ENCODE measurements at places on chromosomes 1 and 21.
A peak's percentile ranks its signal among the peaks of the same experiment; 100 is the strongest.

- no peak for DNase-seq
These were observed 59.3 kb upstream of the ID3 start for GRCh38 chr1:23618586-23619083.

GRCh38 chr1:6075748-6076147 is 30.1 kb downstream of the KCNAB2 start:
- no peak for DNase-seq

DNA sequence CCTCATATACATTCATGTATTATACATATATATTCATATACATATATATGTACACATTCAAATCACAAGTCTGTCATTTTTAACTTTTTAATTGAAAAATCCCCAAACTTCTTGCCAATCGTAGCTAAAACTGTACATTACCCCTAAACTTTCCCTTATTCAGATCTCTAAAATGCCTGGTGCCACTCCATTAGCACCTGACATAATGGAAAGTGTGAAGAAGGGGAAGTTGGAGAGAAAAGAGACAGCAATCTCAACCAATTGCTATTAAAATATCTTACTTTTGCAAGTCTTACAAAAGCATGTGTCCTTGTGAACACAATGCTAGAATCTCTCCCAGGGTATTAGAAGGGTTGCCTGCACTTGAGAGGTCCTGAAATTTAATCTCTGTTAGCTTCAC is 22.7 kb upstream of the PRKACB start:
- no peak for DNase-seq

DNA sequence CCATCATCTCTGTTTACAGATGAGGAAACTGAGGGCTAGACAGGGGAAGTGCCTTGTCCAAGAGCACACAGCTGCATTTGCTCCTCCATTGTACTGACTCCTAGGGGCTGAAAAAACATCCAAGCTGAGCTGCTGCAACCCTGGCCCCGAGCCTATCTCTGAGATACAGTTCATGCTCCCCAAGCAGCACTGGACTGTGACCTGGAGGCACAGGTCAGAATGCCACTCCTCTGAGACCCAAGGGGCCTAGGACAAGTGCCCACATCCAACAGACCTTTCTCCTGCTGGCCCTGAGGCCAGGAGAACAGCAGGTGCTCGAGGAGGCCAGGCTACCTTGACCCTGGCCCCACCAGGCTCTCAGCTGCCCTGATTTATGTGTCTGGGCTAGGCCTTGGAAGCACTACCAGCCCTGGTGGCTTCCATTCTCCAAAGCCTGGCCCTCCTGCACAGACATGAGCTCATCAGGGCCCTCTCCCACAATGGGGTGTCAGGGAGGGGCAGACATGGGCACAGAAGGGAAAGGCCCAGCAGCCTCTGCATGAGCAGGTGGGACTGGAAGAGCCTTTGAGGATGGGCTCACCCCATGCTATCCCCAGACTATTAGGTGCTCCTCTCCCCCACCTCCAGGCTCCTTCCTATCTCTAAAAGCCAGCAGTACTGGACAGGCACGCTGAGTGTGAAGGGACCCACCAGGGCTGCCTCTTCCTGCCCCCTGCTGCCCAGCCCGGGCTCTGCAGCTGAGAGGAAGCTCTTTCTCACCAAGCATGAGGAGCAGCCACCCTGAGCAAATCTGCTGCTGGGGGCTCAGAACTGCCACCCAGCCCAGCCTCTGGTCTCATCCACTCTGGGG is 18.8 kb downstream of the ADGRB2 start:
- DNase-seq, result peak; percentile 67

DNA sequence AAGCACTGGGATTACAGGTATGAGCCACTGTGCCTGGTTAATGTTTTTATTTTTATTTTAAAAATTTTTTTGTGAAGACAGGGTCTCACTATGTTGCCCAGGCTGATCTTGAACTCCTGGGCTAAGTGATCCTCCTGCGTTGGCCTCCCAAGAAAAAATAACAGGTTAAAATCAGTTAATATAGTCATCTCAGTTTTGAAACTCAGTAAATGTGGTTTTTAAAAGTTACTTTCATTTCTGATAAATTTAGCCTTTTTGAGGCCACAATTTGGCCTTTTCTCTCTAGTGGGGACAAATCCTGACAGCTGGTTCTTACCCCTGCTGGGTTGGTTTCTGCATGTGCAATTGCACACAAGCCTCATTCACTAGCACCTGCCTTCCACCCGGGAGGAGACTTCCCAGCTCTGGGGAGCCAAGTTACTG is 13.3 kb downstream of the PMF1 start:
- DNase-seq, result no peak

- no peak for DNase-seq
These were observed 1.7 kb downstream of the LYST start for GRCh38 chr1:235864931-235865525.

DNA sequence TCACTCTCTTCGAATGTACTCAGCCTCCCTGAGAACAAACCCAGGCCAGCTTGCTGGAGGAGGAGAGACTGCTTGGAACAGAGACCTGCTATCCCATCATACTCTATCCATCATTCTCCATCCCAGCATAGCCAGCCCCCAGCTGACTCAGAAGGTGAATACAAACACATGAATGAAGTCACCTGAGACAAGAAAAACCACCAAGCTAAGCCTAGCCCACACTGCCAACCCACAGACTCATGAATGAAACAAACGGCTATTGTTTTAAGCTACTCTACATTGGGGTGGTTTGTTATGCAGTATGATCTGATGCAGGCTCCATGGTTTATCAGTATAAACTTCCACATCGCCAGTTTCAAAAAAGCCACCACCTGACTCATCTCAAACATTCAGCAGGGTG is 395.6 kb downstream of the SETD4 start:
- no peak for DNase-seq

DNA sequence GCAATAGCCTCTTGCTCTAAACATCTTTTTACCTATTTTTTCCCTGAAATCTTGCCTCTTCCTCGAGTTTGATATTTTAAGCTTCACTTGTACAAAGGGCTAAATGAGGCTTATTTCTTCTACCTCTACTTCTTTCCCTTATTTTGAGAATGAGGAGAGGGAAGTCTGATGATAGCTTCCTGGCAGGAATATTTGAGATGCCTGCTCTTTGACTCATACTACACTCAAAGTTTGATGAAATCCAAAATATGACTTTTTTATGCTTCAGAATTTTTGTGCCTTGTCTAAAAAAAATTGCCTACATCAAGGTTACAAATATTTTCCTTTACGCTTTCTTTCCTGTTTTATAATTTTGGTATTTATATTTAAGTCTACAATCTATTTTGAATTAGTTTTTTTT is 624.4 kb upstream of the PLXNA2 start:
- DNase-seq, result peak; percentile 59

GRCh38 chr21:34935452-34935851 is 113.7 kb downstream of the RUNX1 start:
- DNase-seq, result no peak

DNA sequence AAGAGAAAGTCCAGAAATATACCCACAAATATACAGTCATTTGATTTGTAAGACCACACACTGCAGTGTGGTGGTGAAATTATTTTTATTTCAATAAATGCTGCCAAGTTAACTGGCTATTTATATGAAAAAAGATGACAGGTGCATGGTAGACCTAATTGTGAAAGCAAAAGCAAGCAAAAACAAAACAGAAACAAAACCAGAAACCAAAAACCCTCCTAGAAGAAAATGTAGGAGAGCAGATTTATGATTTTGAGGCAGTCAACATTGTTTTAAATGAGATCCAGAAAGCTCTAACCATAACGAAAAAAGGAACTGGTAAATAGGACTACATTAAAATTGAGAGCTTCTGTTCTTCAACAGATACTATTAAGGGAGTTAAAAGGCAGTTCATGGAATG is 303.6 kb downstream of the PRDM2 start:
- DNase-seq, result no peak

GRCh38 chr1:230713915-230714764 is at the start of gene AGT:
TSS of gene AGT (minus strand) at chr1:230714122. CDS start at chr1:230710823, 3,299 bp downstream.
- DNase-seq, result peak; percentile 72

DNA sequence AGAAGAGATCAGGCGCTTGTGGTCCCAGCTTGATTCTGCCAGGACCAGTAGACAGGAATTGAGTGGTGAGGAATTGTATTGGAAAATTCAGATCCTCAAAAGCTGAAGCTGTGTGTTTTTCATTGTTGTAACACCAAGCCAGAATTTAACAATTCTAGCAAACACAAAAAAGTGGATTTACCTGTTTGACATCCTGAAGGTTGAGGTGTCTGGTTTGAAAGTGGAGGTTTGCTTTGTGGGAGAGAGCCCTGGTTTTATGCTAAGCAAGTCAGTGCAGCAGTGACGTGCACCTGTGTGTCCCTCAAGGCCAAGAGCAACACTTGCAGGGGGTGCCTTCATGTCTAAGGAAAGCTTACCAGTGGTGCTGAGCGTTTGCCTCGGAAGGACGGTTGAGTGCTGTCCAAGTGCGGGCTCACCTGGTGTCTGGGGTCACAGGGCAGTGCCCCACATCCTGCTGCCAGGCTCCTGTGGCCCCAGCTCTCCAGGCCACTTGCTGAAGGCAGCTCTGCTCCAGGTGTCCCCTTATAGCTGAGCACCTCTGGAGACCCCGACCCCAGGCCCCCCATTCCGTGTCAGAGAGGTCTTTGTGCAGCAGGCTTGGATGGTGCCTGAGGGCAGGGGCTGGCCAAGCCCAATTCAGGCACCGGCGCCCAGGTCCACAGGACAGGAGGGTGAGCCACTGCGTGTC is 27.7 kb downstream of the PCNT start:
- DNase-seq, result no peak

DNA sequence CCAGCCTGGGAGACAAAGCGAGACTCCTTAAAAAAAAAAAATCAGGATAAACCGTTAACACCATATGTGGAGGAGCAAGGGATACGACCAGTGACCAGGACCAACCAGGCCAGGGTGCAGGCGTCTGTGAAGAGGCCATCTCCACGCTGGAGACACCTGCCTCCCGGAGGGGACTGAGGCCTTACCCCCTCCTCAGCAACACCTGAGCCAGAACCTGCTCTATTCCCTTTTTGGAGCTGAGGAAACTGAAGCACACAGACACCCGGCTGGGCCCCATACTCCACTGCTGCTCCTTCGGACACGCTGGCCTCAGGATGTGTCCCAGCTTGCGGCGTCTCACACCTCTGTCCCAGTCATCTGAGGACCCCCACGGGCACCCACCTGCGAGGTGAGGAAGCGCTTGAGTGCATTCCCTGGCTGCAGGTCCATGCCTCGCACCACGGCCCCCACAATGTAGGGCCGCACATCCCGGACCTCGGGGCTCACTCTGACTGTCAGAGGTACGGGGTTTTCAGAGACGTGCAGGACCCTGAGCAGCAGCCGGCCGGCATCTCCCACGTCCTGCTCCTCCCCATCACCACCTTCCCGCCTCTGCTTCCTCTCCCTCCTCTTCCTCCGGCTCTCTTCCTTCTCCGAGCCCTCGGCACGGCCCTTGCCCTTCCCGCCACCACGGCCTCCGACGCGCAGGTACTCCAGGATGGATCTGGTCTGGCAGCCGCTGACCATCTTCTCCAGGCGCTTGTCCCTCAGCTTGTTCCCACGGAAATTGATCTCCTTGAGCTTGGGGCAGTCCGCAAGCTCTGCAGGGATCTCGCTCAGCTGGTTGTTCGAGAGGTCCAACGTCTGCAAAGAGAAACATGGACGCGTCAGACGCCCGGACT is 9.6 kb downstream of the LRRC47 start:
- DNase-seq, result no peak

DNA sequence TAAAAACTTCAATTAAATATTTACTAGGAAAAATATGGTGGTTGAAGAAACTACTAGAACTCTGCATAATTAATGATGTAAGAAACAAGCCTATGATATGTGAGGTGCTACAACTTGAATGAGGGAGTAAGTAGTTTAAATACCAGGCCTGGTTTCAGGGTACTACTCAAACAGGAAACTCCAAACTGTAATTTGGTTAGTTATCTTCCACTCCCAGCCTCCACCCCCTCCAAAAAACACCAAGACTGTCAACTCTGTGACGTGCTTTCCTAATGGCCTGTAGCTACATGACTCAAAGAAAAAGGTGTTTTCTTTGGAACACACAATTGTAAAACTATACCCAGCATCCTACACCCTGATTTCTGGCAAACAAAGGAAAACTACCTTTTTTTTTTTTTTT is 55.9 kb upstream of the RCC1 start:
- DNase-seq, result peak; percentile 2

GRCh38 chr21:38965910-38966504 is 160.3 kb downstream of the ETS2 start:
- no peak for DNase-seq

DNA sequence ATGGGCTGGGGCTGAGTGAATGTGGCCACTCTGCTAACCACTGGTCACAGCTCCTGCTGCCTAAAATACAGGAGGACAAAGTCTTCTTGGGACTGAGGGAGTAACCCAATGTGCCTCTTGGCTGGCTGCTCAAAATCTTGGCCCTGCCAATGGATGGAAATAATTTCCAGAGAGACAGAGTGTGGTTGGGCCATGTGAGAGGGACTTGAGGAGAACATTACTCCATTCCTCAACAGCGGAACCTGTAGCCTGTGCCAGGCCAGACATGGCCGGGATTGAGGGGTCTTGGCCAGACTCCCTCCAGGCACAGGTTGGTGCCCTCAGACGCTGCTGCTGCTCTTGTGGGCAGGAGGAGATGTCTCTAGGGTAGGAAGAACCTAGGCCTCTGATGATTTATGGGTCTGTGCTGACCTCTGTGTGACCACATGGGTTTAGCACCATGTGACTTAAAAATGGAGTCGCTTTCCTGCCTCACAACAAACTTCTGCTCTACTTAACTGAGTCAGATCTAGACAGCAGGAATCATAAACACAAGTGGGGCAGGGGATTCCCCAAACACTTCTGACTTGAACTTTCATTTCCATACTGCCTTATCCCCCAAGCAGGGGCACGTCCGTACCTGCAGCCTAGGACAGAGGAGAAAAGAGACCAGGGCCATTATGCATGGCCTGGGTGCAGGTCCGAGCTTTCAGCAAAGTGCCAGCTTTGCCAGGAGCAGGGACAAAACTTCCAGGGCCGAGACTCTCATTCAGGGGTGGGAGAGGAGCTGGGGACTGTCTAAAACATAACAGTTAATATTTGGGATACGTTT is 79.2 kb downstream of the CD34 start:
- DNase-seq, result no peak

- no peak for DNase-seq
These were observed 138.5 kb upstream of the SGIP1 start for GRCh38 chr1:66395202-66396061.

- no peak for DNase-seq
These were observed 37.0 kb downstream of the S100A6 start for GRCh38 chr1:153498746-153499145.

GRCh38 chr1:118339400-118340124 is 154.5 kb upstream of the SPAG17 start:
- DNase-seq, result peak; percentile 24

DNA sequence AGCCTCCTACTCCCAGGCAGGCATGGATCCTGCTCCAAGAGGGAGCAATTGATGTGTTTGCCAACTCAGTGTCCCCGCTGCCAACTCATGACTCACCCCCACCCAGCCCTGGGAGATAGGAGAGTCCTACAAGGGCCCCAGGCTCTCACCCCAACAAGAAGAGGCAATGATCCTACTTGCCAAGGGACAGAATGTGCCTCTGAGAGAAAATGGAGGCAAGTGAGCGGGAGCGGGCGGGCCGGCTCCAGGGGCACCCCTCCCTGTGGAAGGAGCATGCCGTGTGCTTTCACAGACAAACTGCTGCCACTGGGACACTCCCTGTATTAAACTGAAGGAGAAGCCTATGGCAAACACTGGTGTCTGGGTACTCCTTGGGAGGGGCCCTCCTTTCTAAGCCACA is 16.7 kb downstream of the PKP1 start:
- no peak for DNase-seq

Measured in fibroblast of skin of scalp (primary cell).